ENCODE measurements at places on chromosomes 7 and 10.

GRCh38 chr7:29146057-29146706 lies at the start of gene CPVL:
CPVL (minus strand) TSS chr7:29146537; CDS start chr7:29121061, 25,476 bp downstream.
- no peak for DNase-seq

GRCh38 chr10:56096226-56096517 lies 264.9 kb downstream of the ZWINT start:
- DNase-seq, result no peak

- no peak for DNase-seq
These were observed 370.2 kb downstream of the ARL4A start for GRCh38 chr7:13057462-13058200.

GRCh38 chr7:155198901-155199845 lies 98.5 kb upstream of the INSIG1 start:
- DNase-seq, result no peak

- DNase-seq, result no peak
These were observed 89.7 kb downstream of the PTPRE start for GRCh38 chr10:127996586-127996985.

DNA sequence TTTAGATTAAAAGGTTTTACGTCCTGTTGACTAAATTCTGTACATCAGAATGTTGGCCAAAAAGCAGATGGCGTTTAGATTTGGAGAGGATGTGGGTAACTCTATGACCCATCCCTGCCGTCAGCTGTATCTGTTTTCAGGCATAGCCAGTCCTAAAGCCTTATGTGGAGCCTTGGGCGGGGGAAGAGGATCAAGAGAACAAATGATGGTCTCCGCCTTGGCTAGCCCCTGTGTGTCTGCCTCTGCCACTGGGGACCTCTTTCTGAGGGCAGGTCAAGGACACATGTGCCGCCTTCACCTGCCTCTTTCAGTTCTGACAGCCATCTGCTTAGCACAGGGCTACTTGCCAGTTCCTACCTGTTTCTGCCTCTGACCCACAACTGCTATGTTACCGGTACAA lies 24.1 kb downstream of the PDSS1 start:
- DNase-seq, result peak; percentile 68
